ENCODE measurements at places on chromosomes 13 and 19.

DNA sequence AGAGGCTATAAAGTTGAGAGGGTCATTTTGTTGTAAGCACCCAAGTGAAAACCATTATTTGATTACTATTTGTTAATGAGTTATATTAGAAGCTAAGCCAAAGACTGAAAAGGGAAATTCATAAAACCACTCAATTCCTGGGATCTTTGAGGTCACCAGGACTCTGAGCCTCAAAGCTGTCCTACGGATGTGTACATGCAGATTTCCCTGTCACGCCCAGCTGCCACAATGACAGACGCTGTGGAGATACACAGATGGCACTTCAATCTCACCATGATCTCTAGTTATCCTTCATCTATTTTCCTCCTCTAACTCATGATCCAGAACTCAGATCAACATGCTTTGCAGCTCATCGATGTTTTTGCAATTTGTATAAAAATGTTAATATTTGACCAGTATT lies 403.5 kb upstream of the MIR17HG start:
- DNase-seq = no peak

- DNase-seq = no peak
Measured at GRCh38 chr13:34360702-34361101, 542.8 kb downstream of the RFC3 start.

- DNase-seq = no peak
Measured at GRCh38 chr19:51462276-51462675, 4.0 kb upstream of the SIGLEC8 start.

DNA sequence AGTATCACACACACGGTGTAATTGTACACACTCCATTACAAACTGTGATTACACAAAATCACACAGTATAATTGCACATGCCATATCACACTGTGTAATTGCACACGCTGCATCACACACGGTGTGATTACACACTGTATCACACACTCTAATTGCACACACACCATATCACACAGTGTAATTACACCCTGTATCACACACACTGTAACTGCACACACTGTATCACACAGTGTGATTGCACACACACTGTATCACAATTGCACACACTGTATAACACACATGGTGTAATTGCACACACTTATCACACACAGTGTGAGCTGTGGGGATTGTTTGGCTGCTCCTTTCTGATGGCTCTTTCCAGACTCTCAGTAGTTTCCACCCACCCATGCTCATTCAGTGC lies 162.6 kb upstream of the SGCG start:
- DNase-seq = no peak

DNA sequence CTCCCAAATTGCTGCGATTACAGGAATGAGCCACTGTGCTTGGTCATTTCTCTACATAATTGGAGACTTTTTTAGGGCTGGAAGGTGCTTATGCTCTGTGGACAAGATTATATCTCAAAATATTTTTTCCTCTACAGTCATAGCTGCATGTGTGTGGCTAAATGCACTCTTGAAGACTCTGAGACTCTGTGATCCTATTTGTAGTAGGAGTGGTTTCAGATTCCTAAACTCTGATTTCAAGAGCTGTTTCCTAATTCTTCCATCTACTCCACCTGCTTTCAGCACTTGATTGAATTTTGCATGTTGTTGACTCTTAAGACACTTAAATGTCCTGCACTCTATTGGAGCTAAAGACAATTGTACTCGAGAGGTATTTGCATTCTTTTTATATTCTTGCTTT lies 78.0 kb downstream of the KLF5 start:
- no peak for DNase-seq

GRCh38 chr13:48377857-48378256 lies 35.1 kb downstream of the LPAR6 start:
- no peak for DNase-seq

GRCh38 chr19:29841559-29842367 lies 30.0 kb downstream of the CCNE1 start:
- peak; percentile 27 for DNase-seq

DNA sequence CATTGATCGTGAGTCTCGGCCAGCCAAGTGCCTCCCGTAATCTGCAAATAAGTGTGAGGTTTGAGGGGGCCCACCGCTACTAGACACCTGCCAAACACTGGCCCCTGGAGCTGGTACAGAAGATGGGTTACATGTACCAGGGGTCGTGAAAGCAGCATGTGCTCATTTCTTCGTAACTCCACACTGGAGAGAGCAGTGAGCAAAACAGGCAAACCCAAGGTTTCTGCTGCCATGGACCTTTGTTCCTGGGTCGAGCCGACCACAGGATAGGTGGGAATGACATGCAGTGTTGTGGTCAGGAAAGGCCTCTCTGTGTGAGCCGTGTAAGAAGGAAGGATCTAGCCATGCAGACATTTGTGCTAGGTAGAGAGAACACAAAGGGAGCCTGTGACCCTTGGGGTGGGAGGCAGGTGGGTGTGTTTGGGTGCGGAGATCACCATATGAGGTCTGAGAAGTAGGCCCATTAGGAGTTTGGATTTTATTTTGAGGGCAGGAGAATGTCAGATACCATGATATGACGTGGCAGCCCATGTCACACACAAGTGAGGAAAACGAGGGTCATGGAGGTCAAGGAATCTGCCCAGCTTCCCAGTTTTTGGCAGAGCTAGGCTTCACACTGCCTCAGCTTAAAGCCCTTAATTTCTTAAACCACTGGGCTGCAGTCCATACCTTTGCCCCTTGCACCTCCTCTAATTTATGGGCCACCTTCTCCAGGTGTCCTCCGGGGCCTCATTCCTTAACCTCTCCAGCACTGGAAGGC lies 919 bp downstream of the GTF3A start:
- DNase-seq = peak; percentile 35

DNA sequence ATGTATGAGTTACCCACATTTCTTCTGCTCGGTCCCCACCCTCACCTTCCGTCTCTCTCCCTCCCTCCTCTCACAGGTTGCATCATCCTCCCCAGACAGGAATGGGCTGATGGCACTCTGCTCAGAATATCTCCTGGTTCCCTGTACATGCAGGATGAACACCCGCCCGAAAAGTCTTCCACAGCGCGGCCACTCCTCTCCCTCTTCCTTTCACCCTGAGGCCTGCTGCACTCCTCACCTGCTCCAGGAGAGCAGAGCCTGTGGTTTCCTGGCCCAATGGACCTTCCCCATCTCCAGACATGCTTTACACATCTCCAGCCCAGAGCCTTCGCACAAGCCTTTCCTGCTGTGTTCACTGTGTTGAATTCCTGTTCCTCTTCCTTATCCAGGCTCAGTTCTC lies 40.9 kb downstream of the GSX1 start:
- DNase-seq = no peak

DNA sequence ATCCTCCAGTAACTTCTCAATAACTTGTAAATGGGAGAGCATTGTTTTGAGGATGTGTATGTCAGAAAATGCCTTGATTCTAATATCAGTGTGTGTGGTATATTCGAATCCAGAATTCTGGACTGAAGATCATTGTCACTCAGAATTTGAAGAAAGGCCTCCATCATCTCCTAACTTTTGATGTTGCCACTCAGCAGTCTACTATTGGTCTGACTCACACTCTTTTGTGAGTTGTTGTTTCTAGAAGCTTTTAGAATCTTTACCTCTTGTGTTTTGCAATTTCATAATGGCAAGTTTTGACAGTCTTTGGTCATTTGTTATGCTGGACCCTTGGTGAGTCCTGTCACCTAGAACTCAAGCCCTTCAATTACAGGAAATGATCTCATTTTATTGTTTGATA lies 77.0 kb downstream of the RUBCNL start:
- DNase-seq = no peak

GRCh38 chr19:52231154-52231910 lies 38.1 kb upstream of the ZNF766 start:
- no peak for DNase-seq

- DNase-seq = peak; percentile 65
Measured at GRCh38 chr19:38006361-38007045, 99.5 kb downstream of the SIPA1L3 start.

- DNase-seq = no peak
Measured at GRCh38 chr19:43807651-43808050, 5.4 kb upstream of the LYPD5 start.

- peak; percentile 30 for DNase-seq
Measured at GRCh38 chr13:70964124-70964523, 855.9 kb upstream of the KLHL1 start.

- no peak for DNase-seq
Measured at GRCh38 chr19:44948763-44949374, 3.0 kb downstream of the APOC2 start.

GRCh38 chr19:32287811-32288227 lies 57.6 kb upstream of the ZNF507 start:
- DNase-seq = peak; percentile 49

DNA sequence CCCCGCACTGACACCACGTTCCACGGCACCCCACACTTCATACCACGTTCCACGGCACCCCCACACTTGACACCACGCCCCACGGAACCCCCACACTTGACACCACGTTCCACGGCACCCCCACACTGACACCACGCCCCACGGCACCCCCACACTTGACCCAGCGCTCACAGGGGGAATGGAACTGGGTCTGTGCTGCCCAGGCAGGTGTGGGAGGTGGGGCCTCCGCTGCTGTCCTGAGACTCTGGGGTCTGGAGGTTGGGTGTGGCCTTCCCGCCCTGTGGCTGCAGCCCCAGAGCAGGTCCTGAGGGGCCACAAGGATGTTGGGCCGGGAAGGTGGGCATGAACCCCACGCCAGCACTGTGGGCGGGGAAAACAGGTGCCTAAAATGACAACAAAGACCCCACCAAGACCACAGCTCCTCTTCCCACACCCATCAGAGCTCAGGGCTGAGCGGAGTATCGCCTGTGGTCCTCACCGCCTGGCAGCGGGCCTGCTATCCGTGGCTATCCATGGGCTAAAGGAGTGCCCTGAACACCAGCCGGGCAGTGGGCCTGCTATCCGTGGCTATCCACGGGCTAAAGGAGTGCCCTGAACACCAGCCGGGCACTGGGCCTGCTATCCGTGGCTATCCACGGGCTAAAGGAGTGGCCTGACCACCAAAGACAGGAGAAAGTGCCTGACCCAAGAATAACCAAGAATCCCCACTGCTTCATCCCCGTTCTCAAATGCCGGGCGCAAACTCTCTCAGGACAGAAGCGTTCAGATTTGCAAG lies 59.9 kb upstream of the C13orf46 start:
- no peak for DNase-seq

- DNase-seq = no peak
Measured at GRCh38 chr13:95391362-95391761, 90.1 kb upstream of the ABCC4 start.

GRCh38 chr13:41562541-41563178 lies 105.3 kb downstream of the RGCC start:
- no peak for DNase-seq

GRCh38 chr19:5561559-5561958 lies 6.2 kb downstream of the TINCR start:
- no peak for DNase-seq

DNA sequence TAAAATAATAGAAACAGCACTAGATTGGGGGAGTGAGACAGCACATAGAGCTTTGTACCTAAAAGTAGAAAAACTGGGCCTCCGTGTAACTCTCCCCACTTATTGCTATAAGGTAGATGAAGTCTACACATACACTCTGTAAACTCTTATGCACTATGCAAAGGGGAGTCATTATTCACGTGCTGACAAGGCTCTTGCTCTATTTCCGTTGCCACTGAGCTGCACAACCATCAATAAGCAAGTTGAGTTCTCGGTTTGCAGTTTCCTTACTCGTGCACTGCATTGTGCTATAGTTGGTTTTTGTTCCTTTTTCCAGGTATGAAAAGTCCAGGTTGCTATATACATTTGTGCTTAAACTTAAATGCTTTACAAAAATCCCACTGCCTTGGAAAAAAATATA lies 294.0 kb upstream of the DACH1 start:
- DNase-seq = no peak

DNA sequence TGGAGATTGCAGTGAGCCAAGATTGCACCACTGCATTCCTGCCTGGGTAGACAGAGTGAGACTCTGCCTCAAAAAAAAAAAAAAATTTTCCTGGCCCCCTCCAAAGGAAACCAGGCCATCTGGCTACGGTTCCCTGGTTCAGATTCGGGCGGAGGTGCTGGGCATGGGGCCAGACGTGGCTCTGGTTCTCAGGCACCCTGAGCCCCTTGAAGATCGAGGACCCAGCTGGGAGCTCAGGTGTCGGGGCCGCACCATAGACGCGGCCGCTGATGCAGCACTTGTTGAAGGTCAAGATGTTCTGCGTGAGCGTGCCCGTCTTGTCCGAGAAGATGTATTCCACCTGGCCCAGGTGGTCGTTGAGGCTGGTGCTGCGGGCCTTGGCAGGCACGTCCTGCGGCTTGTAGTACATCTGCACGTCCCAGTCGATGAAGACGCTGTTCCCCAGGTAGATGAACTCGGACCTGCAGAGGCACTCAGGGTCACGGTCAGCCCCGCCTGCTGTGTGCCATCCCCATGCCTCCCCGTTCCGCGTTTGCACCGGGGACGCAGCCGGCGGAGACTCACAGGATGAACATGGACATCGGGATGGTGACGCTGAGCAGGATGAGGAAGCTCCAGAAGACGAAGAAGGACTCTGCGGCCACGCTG lies 12.3 kb downstream of the ATP8B3 start:
- no peak for DNase-seq

DNA sequence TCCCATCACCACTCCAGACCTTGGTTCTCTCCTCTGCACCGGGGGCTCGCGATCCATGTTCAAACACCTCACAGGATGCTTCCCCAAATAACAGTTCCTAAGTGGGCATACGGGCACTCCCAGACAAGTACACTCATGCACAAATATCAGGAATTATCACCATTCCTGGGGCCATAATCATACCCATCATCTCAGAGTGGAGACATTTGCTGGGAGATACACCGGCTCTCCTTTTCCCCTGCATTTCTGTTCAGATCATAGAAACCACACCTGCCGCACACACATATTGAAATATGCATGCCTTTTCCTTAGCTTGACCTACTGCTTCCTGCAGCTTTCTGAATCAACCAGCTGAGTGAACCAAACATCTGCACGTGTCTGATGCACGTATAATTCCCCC lies 33.9 kb upstream of the MBNL2 start:
- DNase-seq = no peak

DNA sequence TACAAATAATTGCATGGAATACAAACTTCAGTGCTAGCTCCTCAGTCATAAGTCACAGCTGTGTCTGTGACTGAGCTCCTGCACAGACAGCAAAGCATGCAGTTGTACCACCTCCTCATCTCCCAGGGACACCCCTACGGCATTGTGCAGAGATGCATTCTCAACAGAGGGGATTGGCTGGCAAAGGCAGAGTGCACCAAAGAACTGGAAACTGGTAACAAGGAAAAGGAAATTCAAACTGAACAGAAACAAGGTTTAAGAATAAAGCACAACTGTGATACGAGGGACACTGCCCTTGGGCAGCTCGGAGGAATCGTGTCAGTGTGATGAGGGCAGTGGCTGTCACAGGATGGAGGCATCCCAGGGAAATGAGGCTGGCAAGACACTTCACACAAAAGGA lies 126.1 kb upstream of the SOX1 start:
- DNase-seq = no peak

Measured in hematopoietic multipotent progenitor cell treated with erythropoietin and hydrocortisone succinate and interleukin-3 and kit ligand, for 4 days (in vitro differentiated cells).